ENCODE measurements at places on chromosomes 3 and 15.

- DNase-seq, result no peak
Observed at GRCh38 chr3:56851966-56852884, 50.5 kb upstream of the ARHGEF3 start.

DNA sequence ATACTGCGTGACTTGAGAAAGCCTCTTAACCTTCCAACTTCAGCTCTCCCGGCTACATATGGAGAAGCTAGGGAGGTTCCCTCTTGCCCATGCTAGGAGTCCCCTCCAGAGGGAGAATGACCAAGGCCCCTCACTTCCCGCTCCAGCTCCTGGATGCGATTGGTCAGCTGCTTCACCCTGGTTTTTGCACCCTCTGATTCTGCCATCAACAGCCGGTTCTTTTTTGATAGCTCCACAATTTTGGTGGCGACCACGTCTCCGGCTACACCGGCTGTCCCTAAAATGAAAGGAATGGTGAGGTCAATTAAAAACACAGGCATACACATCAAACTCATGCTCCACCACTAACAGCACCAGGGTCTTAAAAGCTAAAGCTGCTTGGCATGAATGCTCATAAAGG lies 20.6 kb downstream of the CCDC13 start:
- DNase-seq, result no peak

GRCh38 chr3:45691842-45692241 lies 2.6 kb downstream of the SACM1L start:
- no peak for DNase-seq

DNA sequence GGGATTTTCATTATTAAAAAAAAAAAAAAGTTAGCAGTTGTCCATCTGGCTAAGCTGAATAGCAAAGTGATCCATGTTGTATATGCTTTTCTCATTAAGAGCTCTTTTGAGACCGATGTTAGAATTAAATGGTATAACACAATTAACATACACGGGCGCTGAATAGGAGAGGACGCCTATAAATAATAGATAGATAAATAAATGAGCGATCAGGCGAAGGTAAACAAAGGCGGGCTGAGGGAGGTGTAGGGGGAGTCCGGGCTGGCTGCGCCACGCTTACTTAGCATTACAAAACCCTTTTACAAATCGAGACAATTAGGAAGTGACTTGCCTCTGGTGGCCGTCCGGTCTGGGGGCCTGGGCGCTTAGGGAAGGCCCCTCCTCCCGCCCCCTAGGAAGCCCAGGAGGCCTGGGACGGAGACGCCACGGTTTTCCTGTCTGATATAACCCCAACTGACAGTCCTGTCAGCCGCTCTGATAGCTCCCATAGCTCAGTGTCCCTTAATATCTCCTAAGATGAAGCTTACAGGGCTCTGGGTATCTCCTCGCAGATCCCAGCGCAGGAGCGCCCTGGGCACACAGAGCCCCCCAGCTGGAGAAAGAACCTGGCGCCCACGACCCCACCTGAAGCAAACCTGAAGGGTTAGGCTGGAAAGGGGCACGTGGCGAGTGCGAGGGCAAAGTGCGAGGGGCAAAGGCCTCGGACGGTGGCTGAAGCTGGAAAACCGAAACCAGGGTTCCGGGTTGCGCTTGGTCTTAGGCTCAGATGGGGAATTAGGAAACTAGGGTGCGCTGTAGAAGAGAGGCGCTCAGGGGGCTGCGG lies 3.6 kb downstream of the SOX14 start:
- DNase-seq, result no peak

DNA sequence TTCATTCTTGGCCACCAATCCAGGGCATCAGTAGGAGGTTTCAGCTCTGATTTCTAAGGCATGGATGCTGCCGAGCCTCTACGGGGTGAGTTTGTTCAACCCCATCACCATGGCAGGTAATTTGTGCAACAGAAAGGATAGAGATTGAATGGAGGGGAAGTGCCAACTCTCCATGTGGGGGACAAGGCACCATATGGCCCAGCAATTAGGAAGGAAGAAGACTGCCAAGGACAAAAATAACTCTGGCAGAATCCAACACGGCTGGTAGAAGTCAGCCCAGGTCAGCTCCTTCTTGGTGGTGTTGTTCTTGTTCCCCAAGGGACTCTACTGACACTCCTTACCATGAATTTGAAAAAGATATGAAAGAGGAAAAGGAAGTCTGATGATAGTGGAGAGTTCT lies 503.9 kb downstream of the MAGI1 start:
- DNase-seq, result no peak

DNA sequence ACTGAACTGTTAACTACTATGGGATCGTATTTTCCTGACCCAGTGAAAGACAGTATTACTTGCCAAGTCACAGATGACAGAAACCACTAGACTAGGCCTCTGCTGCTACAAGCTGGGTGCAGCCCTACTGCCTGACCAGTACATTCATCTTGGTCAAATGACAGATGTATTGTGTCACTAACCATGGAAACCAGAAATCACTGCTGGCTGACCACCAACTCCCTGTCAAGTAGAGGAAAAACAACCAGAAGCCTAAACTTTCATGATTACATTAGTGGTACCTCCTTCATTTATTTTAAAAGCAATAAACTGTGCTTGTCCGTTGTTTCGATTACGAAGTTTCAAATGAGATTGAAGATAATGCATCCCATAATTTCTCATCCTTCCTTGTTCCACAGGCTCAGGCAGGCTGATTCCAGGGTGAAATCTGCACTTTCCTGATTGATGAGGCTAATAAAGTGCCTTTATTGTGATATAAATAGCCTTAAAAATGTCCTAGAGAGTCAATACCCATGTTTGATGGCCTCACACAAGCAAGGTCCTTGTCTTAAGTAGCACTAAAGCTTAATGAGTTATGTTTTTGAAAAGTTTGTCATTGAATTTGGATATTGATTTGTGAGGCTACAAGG lies 309.7 kb downstream of the LSAMP start:
- no peak for DNase-seq

- no peak for DNase-seq
Observed at GRCh38 chr3:187013159-187013716, 82.9 kb downstream of the ST6GAL1 start.

GRCh38 chr15:73183071-73183470 lies 130.8 kb downstream of the NEO1 start:
- DNase-seq, result no peak

DNA sequence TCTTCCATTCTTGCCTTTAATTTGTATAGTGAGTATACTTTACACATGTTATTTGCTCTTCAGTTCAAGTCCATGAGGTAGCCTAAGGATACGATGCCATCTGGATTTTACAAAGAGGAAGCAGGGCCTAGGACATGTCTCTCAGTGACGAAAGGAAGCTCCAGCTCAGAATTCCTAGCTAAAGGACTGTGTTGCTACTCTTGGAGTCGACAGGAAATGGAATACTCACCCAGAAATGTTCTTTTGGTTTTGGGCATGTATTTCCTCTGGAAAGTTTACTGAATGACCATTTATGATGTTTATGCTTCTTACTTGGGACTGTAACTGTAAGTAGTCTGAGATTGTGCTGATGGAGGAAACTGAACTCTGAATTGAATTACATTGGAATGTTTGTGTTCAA lies 12.5 kb downstream of the OXNAD1 start:
- DNase-seq, result no peak

DNA sequence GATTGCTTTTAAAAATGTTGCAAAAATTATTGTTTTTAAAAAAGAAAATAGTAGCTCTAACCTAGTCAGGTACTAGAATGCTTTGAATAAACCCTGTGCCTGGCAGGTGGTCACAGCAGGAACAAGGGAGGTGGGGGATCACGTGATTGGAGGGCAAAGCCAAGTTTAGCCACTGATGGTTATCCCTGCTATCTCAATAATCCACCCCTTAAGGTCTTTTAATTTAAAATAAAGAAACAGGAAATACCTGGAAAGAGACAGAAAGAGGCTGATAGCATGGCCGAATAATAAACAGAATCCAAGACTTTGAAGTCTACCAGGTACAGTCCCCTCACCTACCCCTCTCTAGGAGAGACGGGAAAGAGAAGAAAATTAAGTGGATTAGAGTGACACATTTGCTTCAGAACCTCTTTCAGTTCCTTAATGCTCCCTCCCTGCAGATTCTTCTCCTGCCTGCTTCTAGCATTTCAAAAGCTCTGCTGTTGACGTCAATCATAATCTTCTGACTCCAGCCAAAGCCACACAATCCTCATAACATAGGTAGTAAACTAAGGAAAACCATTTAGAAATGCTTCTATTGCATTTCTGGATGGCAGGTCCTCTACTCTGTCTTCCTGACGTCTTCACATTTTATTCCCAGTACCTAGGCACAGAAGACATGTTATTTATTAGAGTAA lies 303.4 kb upstream of the MME start:
- no peak for DNase-seq

DNA sequence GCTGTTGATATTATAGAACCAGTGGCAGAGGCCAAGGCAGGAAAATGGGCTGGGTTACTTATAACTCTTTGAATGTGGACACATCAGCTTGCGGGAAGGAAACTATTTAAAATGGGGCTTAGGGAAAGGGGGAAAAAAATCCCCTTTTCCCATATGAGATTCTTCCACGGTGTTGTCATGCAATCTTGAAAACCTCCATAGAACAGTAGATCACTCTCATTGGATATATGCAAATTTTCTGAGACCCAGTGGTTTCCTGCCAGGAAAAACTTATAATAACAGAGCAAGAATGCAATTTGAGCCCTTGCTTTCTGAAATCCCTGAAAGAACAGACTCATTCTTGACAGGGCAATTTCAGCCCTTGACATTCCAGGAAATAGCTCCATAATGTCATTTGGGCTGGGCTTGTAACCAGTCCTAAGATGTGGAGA lies 31.1 kb downstream of the TMEM212 start:
- no peak for DNase-seq

- DNase-seq, result no peak
Observed at GRCh38 chr3:30795176-30795575, 99.3 kb downstream of the GADL1 start.

DNA sequence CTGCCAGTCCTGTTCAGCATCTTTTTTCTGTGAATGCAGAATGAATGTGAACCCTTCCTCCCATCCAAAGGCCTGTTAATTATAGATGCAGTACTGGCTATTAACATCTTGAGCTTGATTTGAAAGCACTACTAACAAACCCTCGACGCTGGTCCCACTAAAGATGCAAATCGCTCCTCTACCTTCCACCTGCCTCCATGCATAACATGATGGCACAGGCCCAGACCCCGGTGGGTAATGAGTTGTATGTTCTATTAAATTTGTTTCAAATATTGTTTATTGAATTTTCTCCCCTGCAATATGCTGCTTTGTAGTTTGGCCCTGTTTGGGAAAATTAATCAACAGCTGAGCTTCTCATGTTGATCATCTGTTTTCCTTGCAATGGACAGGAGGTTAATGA lies 69.3 kb downstream of the RAB11A start:
- no peak for DNase-seq

DNA sequence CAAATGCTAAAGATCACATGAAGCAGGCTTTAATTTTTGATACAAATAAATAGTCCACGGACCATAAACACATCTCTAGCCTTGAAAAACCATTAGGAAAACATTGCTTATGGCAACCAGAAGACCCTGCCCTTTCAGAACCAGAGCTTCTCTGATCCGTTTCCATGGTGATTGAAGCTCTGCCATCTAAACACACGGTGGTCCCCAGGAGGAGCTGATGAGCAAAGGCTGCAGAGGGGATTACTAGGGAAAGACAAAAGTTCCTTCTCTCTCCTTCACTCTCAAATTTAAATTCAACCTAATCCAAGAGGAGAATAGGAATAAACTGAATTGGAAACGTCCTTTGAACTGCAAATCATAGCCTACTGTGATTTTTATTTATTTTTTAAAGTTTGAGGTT lies 122.0 kb upstream of the ATP10A start:
- no peak for DNase-seq

GRCh38 chr3:45034612-45035252 lies 8.6 kb downstream of the CLEC3B start:
- peak; percentile 38 for DNase-seq

DNA sequence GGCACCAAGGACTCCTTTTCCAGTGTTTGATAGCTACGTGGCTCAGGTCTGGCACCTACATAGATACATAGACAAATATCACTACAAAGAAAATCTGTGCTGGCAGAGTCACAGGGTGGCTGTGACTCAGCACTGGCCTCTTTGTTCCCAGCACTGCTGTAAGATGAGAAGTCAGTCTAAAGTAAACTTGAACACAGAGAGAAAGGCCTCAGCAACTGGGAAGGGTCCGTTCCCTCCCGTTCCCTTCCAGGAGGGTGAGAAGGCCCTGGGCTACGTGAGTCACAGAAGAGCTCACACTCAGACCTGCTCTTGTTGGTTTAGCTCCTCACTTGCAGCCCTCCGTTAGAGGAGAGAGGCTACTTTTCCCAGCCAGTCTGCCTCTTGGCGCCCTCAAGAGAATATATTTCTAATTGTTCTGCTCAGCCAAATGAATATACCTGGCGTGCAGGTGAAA lies 23.1 kb downstream of the ANXA2 start:
- no peak for DNase-seq

- no peak for DNase-seq
Observed at GRCh38 chr3:83873550-83873949, 1085.2 kb upstream of the CADM2 start.

DNA sequence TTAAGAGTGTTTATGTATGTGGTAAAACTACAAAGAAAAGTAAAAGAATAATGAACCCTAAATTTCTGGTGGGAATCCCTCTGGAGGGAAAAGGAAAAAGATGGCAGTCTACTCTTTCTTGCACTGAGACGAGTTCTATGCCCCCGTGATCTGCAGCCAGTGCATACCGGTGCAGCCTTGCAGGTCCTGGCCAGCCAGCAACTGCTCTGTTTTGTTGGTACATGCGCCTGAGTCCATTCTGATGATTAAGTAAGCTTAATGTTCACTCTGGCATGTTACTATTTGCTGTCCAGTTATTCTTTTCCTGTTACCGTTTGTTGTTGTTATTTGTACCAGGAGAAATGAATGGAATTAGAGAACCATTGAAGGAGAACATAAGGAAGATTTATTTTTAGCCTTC lies 95.1 kb upstream of the TMC3 start:
- DNase-seq, result no peak

- peak; percentile 37 for DNase-seq
Observed at GRCh38 chr15:25859838-25860645, 3.1 kb downstream of the ATP10A start.

GRCh38 chr3:18791182-18791581 lies 357.1 kb upstream of the KCNH8 start:
- no peak for DNase-seq

DNA sequence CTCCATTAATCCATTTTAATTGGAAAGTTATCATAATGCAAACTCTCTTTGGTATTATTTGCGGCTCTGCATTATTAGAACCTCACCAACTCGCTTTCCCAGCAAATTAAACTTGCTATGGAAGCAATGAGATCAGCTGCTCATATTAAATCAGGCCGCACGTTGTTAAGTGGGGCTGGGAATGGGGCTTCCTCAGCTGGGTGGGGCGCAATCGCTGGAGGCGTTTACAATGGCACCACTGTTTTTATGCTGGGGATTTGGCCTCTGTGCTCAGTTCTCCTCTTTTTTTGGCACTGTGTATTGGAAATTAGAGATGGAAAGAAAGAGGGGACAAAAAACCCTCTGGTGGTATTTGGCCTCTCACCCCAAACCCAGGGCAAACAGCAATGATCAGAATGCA lies 72.2 kb downstream of the RPLP1 start:
- DNase-seq, result no peak

Measured in activated CD4-positive, alpha-beta T cell treated with anti-CD3 and anti-CD28 coated beads for 48 hours (primary cell).